Naive B cell (primary cell): ENCODE measurements at places on chromosomes 7 and 10. TPM values are rescaled to one million over a fixed set of nuclear protein-coding genes. Genes with fewer than 3 reads are reported as not detected.

- H3K4me3 ChIP-seq: no peak overlapping the region
- H3K27ac ChIP-seq: no peak overlapping the region
- no peaks in the 10 kb centered on the region for H3K27me3 ChIP-seq
- H3K4me1 ChIP-seq: no peaks in the 10 kb centered on the region
- DNase-seq: no peak
Measured at GRCh38 chr7:108079648-108080591, 50.2 kb downstream of the LAMB4 start.

DNA sequence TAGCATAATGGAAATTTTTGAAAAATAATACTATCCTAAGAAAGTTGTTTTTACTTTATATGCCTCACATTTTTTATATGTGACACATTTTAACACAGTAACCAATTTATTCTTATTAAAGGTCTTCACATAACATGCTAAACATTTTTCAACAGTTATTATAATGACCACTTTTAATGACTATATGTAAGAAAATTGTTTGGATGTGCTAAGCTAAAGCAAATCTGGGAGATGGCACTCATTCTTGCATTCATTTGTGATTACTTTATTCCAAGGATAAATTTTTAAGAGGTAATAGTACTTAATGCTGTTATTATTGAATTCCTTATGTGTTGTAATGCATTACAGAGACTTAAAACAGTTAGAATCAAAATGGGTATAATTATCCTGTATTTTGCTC, 88.1 kb downstream of the ANKIB1 start:
- no peak for DNase-seq
- no peaks in the 10 kb centered on the region for H3K27me3 ChIP-seq
- no peak overlapping the region for H3K27ac ChIP-seq
- H3K4me3 ChIP-seq: no peak overlapping the region

- H3K27ac ChIP-seq: no peak overlapping the region
- DNase-seq: no peak
- no peaks in the 10 kb centered on the region for H3K4me1 ChIP-seq
- H3K4me3 ChIP-seq: no peak overlapping the region
- H3K36me3 ChIP-seq: no peaks in the 10 kb centered on the region
Measured at GRCh38 chr7:80740778-80741545, 102.5 kb downstream of the CD36 start.

DNA sequence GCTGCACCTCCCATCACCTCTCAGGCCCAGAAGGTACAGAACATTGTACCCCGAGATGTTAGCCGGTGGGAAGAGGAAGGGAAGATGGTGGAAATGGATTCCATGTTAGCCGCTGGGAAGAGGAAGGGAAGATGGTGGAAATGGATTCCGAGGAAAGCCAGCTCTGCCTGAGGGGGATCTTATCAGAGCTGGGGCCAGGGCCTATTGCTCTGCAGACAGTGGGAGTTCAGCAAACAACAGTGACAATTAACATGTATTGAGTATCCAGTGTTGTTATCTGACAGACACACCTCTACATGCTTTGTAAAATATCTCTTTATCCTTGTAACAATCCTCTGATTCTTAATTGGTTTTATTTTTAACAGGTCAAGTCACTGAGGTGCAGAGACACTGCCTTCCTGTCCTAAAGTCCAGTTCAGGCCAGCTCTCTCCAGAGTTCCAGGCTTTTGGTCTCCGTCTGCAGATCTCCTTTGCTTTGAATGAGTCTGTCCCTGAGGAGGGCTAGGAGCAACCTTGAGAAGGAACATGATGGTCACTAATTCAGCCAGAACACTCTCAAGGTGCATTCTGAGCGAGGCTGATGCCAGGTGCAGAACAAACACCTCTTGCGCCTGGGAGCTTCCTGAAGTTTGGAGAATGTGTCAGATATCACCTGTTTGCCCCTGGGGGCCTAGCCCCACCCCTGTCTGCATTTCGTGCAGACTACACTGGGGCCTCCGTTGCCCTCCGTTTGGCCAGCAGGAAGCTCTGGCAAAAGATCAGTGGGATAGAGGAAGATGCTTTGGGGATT, 82.4 kb upstream of the PODXL start:
- H3K4me1 ChIP-seq: no peaks in the 10 kb centered on the region
- peaks cover 15% of the 10 kb centered on the region for H3K27me3 ChIP-seq
- H3K36me3 ChIP-seq: no peaks in the 10 kb centered on the region

ANKRD2 gene
- not detected for polyA plus RNA-seq

- no peak overlapping the region for H3K4me3 ChIP-seq
- H3K36me3 ChIP-seq: peaks cover 8% of the 10 kb centered on the region
- H3K27me3 ChIP-seq: peaks cover 10% of the 10 kb centered on the region
- H3K4me1 ChIP-seq: no peaks in the 10 kb centered on the region
Measured at GRCh38 chr10:86188326-86188725, 178.3 kb downstream of the GRID1 start.

- peak overlapping the region; percentile 44 for H3K27ac ChIP-seq
- peaks cover 29% of the 10 kb centered on the region for H3K4me1 ChIP-seq
- H3K4me3 ChIP-seq: no peak overlapping the region
- no peak for DNase-seq
Measured at GRCh38 chr7:7706101-7706511, 12.3 kb downstream of the RPA3 start.

GRCh38 chr10:120732643-120733313, 118.4 kb upstream of the WDR11 start:
- H3K27ac ChIP-seq: no peak overlapping the region
- DNase-seq: no peak
- no peak overlapping the region for H3K4me3 ChIP-seq
- H3K36me3 ChIP-seq: no peaks in the 10 kb centered on the region
- H3K4me1 ChIP-seq: no peaks in the 10 kb centered on the region

ARHGAP21 gene
- 0.82 TPM for polyA plus RNA-seq

GRCh38 chr7:22051886-22052673, 106.4 kb upstream of the CDCA7L start:
- no peak overlapping the region for H3K4me3 ChIP-seq

- no peak for DNase-seq
- H3K4me1 ChIP-seq: no peaks in the 10 kb centered on the region
- no peak overlapping the region for H3K27ac ChIP-seq
- H3K27me3 ChIP-seq: no peaks in the 10 kb centered on the region
Measured at GRCh38 chr7:85587785-85588184, 400.9 kb upstream of the SEMA3D start.

GRCh38 chr7:27149842-27150567, 2.4 kb downstream of the HOXA3 start:
- peak overlapping the region; percentile 61 for H3K4me3 ChIP-seq
- no peak for DNase-seq
- H3K27me3 ChIP-seq: peaks cover 74% of the 10 kb centered on the region
- H3K4me1 ChIP-seq: peaks cover 45% of the 10 kb centered on the region
- H3K36me3 ChIP-seq: peaks cover 20% of the 10 kb centered on the region
- peak overlapping the region; percentile 92 for H3K27ac ChIP-seq

DNA sequence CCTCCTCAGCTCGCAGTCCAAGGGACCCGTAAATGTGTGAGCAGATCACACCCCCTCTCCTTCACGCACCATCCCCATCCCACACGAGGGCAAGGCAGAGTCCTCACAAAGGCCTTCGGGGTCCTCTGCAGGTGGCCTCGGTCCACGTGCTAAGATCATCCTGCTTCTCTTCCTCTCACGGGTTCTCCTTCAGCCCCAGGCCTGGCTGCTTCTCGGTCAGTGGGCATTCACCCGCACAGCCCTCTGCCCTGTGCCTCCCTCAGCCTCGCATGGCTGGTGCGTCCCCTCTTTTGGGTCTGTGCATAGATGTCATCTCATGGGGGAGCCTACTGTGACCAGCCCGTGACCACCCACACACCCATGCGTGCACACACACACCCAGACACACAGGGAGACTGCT, 17.3 kb upstream of the FOXL3 start:
- H3K4me1 ChIP-seq: no peaks in the 10 kb centered on the region
- DNase-seq: no peak
- H3K27ac ChIP-seq: no peak overlapping the region
- H3K36me3 ChIP-seq: no peaks in the 10 kb centered on the region
